Naive thymus-derived CD8-positive, alpha-beta T cell (primary cell): ENCODE measurements at places on chromosomes 7 and 10. TPM values are rescaled to one million over a fixed set of nuclear protein-coding genes. Genes with fewer than 3 reads are reported as not detected.

- no peak overlapping the region for H3K4me3 ChIP-seq
- no peaks in the 10 kb centered on the region for H3K4me1 ChIP-seq
- H3K27ac ChIP-seq: no peak overlapping the region
- no peaks in the 10 kb centered on the region for H3K36me3 ChIP-seq
- H3K27me3 ChIP-seq: peaks cover 13% of the 10 kb centered on the region
Observed at GRCh38 chr10:122207596-122207995, 63.5 kb upstream of the BTBD16 start.

GRCh38 chr7:101156866-101157589, 2.8 kb downstream of the AP1S1 start:
- H3K4me3 ChIP-seq: no peak overlapping the region
- DNase-seq: no peak
- peaks cover 14% of the 10 kb centered on the region for H3K4me1 ChIP-seq
- no peak overlapping the region for H3K27ac ChIP-seq
- H3K36me3 ChIP-seq: peaks cover 29% of the 10 kb centered on the region

DNA sequence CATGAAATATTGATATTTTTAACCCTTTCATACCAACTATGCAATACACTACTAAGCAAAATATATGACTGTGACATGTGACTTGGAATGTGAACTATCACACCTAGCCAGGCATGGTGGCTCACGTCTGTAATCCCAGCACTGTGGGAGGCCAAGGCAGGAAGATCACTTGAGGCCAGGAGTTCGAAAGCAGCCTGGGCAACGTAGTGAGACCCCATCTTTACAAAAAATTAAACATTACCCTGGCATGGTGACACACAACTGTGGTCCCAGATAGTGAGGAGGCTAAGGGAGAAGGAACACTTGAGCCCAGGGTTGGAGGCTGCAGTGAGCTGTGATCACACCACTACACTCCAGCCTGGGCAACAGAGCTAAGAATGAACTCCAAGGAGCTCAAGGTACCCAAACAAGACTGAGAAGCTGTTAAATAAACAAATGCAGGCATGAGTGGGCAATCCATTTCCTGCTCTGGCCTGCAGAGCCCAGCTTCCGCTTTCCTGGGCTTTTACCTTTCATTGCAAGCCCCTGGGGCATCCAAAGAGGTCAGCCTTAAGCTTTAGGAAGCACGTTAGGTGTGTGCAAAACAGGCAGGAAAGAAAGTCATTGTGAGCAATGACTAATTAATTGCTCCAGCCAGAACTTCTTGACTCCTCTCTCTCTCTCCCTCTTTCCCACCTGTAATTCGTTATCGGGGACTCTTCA, 162.1 kb upstream of the FOXK1 start:
- H3K36me3 ChIP-seq: no peaks in the 10 kb centered on the region
- H3K4me1 ChIP-seq: no peaks in the 10 kb centered on the region
- H3K4me3 ChIP-seq: no peak overlapping the region
- no peak overlapping the region for H3K27ac ChIP-seq

GRCh38 chr10:75399461-75400162, 2.0 kb downstream of the ZNF503 start:
- H3K4me1 ChIP-seq: peaks cover 15% of the 10 kb centered on the region
- peaks cover 45% of the 10 kb centered on the region for H3K27me3 ChIP-seq
- no peak overlapping the region for H3K4me3 ChIP-seq
- DNase-seq: no peak
- no peak overlapping the region for H3K27ac ChIP-seq
- no peaks in the 10 kb centered on the region for H3K36me3 ChIP-seq

- no peaks in the 10 kb centered on the region for H3K36me3 ChIP-seq
- H3K27me3 ChIP-seq: peaks cover 6% of the 10 kb centered on the region
- no peak overlapping the region for H3K27ac ChIP-seq
- no peak overlapping the region for H3K4me3 ChIP-seq
Observed at GRCh38 chr10:125559210-125559609, 123.8 kb downstream of the TEX36 start.

DNA sequence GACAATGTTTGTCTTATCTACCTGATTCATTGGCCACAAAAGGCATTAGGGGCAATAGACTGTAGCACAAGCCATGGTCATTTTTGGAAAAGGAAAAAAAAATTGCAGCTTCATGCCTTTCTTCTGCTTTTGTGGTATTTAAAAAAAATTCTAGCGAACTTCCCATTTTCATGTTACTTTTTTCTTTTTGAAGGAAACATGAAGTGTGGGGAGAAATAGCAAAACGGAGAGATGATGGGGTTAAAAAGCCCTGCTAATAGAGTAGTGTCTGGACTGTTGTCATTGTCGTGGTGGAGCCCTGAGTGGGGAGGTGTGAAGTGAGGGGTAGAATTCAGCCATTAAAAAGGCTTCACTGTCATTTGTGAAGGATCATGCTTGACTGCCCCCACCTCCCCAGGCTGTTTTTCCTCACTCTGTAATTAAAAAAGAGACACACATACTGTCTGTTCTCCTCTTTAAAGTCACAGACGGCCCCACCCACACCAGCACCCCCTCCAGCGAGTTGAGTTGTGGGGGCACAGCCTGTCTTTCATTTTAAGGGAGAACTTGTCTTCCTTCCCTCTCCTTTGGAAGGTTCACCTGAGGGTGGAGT, 272.4 kb downstream of the CREB5 start:
- H3K27me3 ChIP-seq: no peaks in the 10 kb centered on the region
- peaks cover 2% of the 10 kb centered on the region for H3K4me1 ChIP-seq
- H3K27ac ChIP-seq: no peak overlapping the region

GRCh38 chr7:100024020-100024619, 8.7 kb downstream of the ZKSCAN1 start:
- H3K27me3 ChIP-seq: no peaks in the 10 kb centered on the region
- no peak overlapping the region for H3K4me3 ChIP-seq
- no peak for DNase-seq
- H3K27ac ChIP-seq: no peak overlapping the region

- H3K4me1 ChIP-seq: peaks cover 1% of the 10 kb centered on the region
- H3K27ac ChIP-seq: no peak overlapping the region
- H3K27me3 ChIP-seq: peaks cover 9% of the 10 kb centered on the region
- peaks cover 8% of the 10 kb centered on the region for H3K36me3 ChIP-seq
Observed at GRCh38 chr7:121020989-121021969, 32.8 kb downstream of the CPED1 start.

DNA sequence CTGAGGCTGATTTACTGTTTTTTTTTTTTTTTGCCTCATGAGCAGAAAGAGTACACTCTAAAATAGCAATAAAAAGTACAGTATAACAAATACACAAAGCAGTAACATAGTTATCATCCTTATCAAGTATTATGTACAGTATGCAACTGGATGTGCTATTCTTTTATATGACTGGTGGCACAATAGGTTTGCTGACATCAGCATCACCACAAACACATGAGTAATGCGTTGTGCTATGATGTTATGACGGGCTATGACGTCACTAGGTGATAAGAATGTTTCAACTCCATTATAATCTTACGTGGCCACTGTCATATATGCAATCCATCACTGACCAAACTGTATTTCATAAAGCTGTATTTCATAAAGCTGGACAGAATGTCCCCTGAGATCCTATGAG, 189.2 kb upstream of the GLI3 start:
- no peaks in the 10 kb centered on the region for H3K36me3 ChIP-seq
- H3K27ac ChIP-seq: no peak overlapping the region
- DNase-seq: no peak
- H3K4me3 ChIP-seq: no peak overlapping the region
- no peaks in the 10 kb centered on the region for H3K4me1 ChIP-seq
- H3K27me3 ChIP-seq: no peaks in the 10 kb centered on the region

DNA sequence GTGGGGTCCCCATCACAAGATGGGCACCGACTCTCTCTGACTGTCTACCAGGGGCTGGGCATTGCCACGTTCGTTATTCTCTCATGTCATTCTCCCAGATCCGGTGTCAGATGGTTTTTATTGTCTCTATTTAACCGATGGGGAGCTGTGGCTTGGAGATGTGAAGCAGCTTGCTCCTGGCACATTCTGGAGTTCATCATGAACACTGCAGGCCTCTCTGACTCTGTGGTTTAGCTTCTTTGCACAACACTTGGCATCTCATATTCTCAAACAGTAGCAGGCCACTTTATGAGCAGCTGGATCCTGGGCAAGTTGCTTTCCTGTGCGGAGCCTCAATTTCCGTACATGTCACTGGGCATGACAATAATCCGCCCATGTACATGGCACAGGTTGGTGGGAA, 119.9 kb downstream of the LRRC18 start:
- H3K27me3 ChIP-seq: peaks cover 8% of the 10 kb centered on the region
- no peak overlapping the region for H3K4me3 ChIP-seq
- H3K4me1 ChIP-seq: peaks cover 3% of the 10 kb centered on the region
- DNase-seq: no peak

GRCh38 chr7:19116121-19117090, 1.0 kb downstream of the TWIST1 start:
- no peak for DNase-seq
- H3K36me3 ChIP-seq: no peaks in the 10 kb centered on the region
- H3K27ac ChIP-seq: no peak overlapping the region
- H3K4me1 ChIP-seq: no peaks in the 10 kb centered on the region

- no peaks in the 10 kb centered on the region for H3K27me3 ChIP-seq
- H3K4me3 ChIP-seq: no peak overlapping the region
- no peak for DNase-seq
- H3K36me3 ChIP-seq: no peaks in the 10 kb centered on the region
- H3K4me1 ChIP-seq: peaks cover 62% of the 10 kb centered on the region
- H3K27ac ChIP-seq: peak overlapping the region; percentile 98
Observed at GRCh38 chr7:130365088-130365487, 15.2 kb upstream of the CPA1 start.

GRCh38 chr10:102669206-102670064, 25.2 kb downstream of the TRIM8 start:
- H3K4me1 ChIP-seq: peaks cover 25% of the 10 kb centered on the region
- no peak for DNase-seq
- H3K27ac ChIP-seq: peak overlapping the region; percentile 57
- H3K36me3 ChIP-seq: no peaks in the 10 kb centered on the region
- H3K4me3 ChIP-seq: no peak overlapping the region
- H3K27me3 ChIP-seq: no peaks in the 10 kb centered on the region

GRCh38 chr10:114087255-114087654, 43.6 kb downstream of the ADRB1 start:
- no peaks in the 10 kb centered on the region for H3K36me3 ChIP-seq
- no peak overlapping the region for H3K4me3 ChIP-seq
- H3K27me3 ChIP-seq: no peaks in the 10 kb centered on the region
- no peak overlapping the region for H3K27ac ChIP-seq
- no peaks in the 10 kb centered on the region for H3K4me1 ChIP-seq

- no peaks in the 10 kb centered on the region for H3K4me1 ChIP-seq
- DNase-seq: no peak
- no peaks in the 10 kb centered on the region for H3K36me3 ChIP-seq
- H3K27me3 ChIP-seq: peaks cover 16% of the 10 kb centered on the region
Observed at GRCh38 chr7:3942816-3943745, 642.0 kb downstream of the SDK1 start.

DNA sequence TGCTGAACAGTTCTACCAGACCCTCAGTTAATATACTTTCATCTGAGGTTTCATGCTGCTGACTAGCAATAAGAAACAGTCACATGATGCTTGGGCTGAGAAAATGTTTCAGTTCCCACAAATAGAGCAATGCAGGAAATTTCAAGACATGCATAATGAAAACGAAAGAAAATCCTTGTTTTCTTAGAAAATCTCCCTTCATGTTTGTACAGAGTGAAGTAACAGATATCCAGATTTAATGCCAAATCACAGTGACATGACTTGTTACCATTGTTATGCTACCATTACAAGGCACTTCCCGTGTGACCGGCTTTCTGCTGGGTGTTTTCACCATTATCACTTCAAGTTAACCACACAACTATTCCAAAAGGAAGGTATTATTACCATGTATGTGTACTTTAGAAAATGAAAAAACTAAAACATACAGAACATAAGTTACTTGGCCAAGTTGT, 121.7 kb downstream of the DOCK4 start:
- no peak overlapping the region for H3K27ac ChIP-seq
- H3K27me3 ChIP-seq: peaks cover 3% of the 10 kb centered on the region
- no peaks in the 10 kb centered on the region for H3K36me3 ChIP-seq
- H3K4me1 ChIP-seq: peaks cover 5% of the 10 kb centered on the region

- H3K4me1 ChIP-seq: no peaks in the 10 kb centered on the region
- DNase-seq: no peak
- peaks cover 13% of the 10 kb centered on the region for H3K36me3 ChIP-seq
- H3K27ac ChIP-seq: no peak overlapping the region
Observed at GRCh38 chr10:29174389-29174788, 114.5 kb upstream of the LYZL1 start.

DNA sequence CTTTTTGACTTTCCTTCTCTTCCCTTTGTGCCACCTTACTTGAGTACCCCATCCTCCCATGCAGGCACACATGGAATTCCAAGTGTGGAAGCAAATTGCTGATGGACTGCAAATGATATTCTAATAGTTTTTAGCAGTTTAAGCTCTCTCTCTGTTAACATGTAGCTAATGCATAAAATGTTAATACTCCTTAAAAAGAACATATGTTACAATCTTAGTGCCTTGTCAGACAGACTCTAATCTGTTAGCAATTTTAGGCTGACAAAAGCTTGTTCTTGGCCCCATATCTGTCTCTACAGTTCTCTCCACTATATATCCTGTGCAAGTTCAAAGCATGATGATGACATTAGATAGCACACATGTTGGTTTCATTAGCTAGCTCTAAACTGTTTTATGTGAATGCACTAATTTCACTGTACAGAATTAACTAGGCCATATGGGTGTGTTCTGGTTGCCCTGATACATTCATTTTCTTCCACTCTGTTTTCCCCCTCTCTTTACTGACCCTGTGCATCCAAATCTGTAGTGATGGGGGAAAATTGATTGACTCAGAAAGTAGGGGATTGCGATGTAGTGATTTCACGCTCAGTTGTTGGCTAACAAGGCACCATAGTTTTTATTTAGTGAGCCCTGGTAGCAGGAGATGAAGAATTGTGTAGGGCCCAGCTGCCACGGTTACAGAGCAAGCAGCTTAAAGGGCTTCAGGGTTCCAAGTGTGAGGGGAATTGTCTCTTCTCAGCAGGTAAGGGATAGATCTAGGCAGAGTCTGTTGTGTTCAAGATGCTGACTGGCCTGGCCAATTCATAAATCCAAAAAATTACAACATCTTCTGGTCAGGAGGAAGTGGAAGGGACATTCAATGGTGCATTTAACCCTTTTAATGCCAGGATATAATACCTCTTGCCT, 114.6 kb upstream of the FZD1 start:
- H3K4me1 ChIP-seq: no peaks in the 10 kb centered on the region
- no peaks in the 10 kb centered on the region for H3K27me3 ChIP-seq
- DNase-seq: no peak
- no peak overlapping the region for H3K4me3 ChIP-seq
- H3K27ac ChIP-seq: no peak overlapping the region

- H3K27ac ChIP-seq: no peak overlapping the region
- DNase-seq: no peak
- peaks cover 2% of the 10 kb centered on the region for H3K36me3 ChIP-seq
- H3K4me1 ChIP-seq: peaks cover 17% of the 10 kb centered on the region
Observed at GRCh38 chr10:112956631-112957350, 6.7 kb downstream of the TCF7L2 start.

- no peaks in the 10 kb centered on the region for H3K4me1 ChIP-seq
- no peaks in the 10 kb centered on the region for H3K36me3 ChIP-seq
- DNase-seq: no peak
- H3K27ac ChIP-seq: no peak overlapping the region
- no peaks in the 10 kb centered on the region for H3K27me3 ChIP-seq
Observed at GRCh38 chr7:118708741-118709140, 484.2 kb downstream of the ANKRD7 start.

GRCh38 chr10:1774796-1775195, 37.5 kb upstream of the ADARB2 start:
- DNase-seq: no peak
- no peaks in the 10 kb centered on the region for H3K36me3 ChIP-seq

The PIP gene
- not detected for polyA plus RNA-seq

The RNLS gene
- polyA plus RNA-seq: 2.6 TPM

The OPTN gene
- polyA plus RNA-seq: 25.8 TPM

The FAM25G gene
- not detected for polyA plus RNA-seq

The SFTPA1 gene
- polyA plus RNA-seq: not detected

The BUD31 gene
- polyA plus RNA-seq: 170 TPM

The COL28A1 gene
- polyA plus RNA-seq: not detected

The AS3MT gene
- not detected for polyA plus RNA-seq
